Germinal center (tissue), 1 donor: ENCODE measurements at places on chromosomes 12 and 14.

GRCh38 chr14:69066396-69067171 lies 86.3 kb downstream of the DCAF5 start:
- DNase-seq = no peak

- no peak for DNase-seq
These were observed 194.6 kb upstream of the FSCB start for GRCh38 chr14:44701563-44702263.

- no peak for DNase-seq
These were observed 220.2 kb downstream of the SLC41A2 start for GRCh38 chr12:104737791-104738301.

- DNase-seq = peak; percentile 49
These were observed 88.5 kb downstream of the GXYLT1 start for GRCh38 chr12:42056130-42056529.

DNA sequence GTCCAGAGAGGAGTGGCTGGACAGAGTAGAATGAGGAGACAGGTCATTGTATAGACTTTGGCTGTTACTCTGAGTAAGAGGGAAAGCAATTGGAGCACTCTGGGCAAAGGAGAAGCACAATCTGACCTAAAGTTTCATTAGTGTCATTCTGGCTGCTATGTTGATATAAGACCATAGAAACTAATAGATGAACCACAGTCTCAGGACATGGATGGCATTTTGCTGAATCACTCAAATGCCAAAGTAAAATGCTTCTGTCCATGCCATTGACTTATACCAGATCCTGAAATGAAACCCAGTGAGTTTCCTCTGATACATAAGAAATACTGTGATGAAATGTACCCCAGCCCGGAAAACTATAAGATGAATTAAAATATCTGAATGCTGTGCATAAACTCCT lies 65.8 kb upstream of the COCH start:
- no peak for DNase-seq

GRCh38 chr14:53148671-53149070 lies 4.5 kb downstream of the DDHD1 start:
- DNase-seq = no peak

DNA sequence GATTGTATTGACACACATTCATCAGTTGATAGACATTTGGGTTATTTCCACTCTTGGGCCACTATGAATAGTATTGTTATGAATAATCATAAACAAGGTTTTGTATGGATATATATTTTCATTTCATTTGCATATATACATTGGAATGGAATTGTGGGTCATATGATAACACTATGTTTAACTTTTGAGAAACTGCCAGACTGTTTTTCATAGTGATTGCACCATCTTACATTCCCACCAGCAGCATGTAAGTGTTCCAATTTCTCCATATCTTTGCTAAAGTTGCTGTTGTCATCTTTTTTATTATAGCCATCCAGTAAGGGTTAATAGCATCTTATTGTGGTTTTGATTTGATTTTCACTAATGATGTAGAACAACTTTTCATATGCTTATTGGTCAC lies 198.5 kb upstream of the PPFIA2 start:
- no peak for DNase-seq

DNA sequence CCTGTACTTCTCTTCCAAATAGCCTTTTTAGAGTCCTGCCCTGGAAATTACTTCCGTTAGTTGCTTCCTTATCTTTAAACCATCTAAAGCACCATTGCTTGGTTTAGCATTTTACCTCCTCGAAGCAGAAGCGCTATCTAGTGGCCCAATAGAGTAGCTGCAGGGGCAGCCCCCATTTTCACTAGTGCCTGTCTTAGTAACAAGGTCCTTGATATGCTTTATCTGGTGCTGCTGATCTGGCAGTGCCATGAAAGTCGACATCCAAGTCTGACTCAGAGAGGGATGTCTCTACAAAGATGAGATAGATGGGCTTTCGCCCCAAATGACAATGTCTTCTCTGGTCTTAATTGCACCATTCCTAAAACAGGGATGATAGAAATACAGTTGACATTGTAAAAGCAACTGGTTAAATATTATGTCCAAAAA lies 25.0 kb upstream of the CIT start:
- peak; percentile 75 for DNase-seq

- no peak for DNase-seq
These were observed 11.9 kb downstream of the FAM222A start for GRCh38 chr12:109725321-109726105.

DNA sequence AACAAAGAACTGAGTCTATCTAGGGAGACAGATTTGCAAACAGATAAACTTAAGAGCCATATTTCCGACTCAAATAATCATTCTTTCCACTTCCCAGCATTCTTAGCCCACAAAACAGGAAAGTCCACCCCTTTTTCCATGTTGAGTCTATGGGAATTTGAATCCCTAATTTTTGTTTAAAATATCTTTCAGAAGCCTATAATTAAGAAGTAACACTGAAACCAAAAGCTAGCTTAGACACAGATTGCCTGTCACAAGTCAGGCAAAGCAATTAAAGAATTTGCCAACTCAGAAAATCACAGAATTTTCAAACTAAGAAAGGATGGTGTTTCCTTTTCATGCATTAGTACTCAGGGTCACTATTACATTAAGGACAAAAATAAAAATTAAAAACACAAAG lies 17.0 kb downstream of the ATP2B1 start:
- DNase-seq = no peak

- DNase-seq = no peak
These were observed 46.8 kb downstream of the LRIG3 start for GRCh38 chr12:58873496-58873895.

- DNase-seq = no peak
These were observed 83.7 kb downstream of the PTGER2 start for GRCh38 chr14:52397844-52398243.

DNA sequence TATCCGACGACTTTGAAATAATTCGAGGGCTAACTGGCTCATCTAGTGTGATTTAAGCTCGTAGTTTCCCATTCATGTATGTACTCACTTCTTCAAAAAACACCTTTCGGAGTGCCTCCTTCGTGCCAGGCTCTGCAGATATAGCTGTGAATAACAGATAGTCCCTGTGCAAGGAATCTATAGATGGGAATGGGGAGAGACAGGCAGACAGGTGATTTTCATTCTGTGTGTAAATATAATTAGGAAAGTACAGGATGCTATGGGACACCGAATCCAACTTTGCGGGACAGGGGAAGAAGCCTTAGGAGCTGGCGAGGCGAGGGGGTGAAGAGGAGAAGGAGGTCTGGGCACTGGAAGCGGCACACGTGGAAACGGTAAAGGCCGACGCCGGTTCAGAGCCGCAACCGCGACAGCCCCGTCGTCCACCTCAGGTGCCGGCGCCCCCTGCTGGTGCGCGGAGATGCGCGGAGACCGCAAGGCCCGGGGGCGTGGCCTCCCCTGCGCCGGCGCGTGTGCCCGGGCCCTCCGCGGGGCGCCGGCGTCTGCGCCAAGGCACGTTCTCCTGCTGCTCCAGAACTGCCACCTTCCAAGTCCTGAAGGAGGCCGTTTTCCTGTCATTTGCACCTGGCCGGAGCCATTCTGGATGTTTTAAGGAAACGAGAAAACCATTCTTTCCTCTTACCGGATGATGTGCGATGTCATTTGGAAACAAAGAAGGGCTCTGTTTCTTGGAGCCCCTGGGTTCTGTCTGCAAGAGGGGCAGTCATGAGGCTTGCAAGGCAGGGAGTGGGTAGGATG lies 18.0 kb upstream of the CACNA1C start:
- DNase-seq = peak; percentile 91

DNA sequence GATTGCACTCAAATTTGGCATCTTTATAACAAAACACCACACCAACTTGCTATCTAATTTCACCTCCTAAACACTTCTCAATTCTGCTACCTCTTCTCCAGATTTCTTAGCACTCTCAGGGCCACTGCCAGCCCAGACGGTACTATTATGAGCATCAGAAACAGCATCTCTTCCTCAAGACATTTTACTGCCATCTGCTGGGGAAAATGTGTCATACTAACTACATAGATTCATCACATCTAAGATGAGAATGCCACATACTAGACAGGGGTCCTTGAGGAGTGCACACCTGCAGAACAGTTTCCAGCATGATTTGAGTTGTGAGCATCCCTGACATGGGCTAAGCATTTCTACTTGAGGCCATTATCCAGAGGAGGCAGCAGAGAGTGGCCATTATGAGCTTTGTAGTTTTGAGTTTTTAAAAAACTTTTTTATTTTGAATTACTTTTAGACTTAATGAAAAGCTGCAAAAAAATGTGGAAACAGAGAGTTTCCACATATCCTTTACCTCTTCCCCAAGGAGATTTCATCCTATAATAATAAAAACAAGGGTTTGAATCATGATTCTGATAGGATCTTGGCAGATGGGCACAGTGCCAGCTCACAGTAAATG lies 15.1 kb upstream of the GRIP1 start:
- peak; percentile 68 for DNase-seq

DNA sequence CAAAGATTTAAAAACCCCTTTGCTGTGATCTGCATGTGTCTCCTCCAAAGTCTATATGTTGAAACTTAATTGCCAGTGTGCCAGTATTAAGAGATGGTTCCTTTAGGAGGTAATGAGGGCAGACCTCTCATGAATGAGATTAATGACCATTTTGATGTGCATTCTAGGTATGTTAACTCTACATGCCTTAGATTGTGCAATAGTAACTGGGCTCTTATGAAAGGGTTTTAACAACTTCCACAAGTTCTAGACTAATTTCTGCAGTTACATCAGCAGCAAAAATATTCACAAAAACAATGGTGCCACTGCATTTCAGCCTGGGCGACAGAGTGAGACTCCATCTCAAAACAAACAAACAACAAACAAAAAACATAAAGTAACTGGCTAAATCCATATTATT lies 3.8 kb upstream of the TAS2R10 start:
- DNase-seq = no peak

DNA sequence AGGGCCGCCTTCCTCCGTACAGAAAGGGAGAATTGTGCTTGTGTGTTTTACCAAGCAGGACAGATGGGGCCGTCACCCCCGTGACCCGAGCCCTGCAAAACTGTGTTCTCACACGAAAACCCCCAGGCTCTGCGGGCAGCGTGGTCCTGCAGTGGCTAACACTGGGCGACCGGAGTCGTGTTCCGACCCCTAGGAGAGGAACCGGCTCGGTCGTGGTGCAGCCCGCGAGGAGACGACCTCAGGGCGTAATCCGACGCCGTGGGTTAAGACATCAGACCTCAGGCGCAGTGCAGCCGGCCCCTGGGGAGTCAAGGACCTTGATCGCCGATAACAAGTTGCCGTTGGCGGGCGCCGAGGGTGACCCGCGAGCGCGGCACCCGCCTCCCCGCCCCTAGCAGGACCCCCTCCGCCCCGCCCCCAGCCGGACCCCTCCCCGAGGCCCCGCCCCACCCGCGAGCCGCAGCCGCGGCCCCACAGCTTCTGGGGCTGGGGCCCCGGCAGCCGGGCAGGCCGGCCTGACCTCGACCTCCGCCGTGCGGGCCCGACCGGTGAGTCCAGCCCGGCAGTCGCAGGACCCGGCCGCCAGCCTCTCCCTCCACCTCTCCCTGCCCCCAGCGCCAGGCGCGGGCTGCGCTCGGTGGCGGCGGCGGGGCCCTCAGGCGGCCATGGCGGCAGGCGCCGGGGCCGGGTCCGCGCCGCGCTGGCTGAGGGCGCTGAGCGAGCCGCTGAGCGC lies at the start of gene CHPT1:
CHPT1 (plus strand) TSS at position 444 of the 733 bp plus-strand sequence; CDS start at position 666, 222 bp downstream.
- DNase-seq = peak; percentile 69

DNA sequence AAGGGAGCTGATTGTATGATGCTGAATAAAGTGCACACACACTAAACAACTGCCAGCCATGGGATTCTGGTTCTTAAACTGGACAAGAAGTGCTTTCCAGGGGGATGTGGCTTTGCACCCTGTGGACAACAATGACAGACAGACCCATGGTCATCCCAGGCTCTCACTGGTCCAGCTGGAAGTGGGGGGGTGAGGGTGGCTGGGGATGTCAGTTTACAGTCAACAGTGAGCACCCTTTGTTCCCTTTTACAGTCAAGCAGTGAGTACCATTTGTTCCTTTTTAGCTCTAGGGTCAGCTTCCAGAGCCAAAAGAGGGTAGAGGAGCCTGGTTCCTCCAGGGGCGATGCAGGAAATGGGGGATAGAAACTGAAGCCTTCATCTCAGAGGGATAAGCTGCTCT lies 100.7 kb downstream of the SMOC1 start:
- no peak for DNase-seq

- DNase-seq = peak; percentile 10
These were observed 28.5 kb downstream of the TUBA1A start for GRCh38 chr12:49160399-49160798.

- DNase-seq = peak; percentile 22
These were observed 565 bp upstream of the KLHL42 start for GRCh38 chr12:27779416-27779919.

DNA sequence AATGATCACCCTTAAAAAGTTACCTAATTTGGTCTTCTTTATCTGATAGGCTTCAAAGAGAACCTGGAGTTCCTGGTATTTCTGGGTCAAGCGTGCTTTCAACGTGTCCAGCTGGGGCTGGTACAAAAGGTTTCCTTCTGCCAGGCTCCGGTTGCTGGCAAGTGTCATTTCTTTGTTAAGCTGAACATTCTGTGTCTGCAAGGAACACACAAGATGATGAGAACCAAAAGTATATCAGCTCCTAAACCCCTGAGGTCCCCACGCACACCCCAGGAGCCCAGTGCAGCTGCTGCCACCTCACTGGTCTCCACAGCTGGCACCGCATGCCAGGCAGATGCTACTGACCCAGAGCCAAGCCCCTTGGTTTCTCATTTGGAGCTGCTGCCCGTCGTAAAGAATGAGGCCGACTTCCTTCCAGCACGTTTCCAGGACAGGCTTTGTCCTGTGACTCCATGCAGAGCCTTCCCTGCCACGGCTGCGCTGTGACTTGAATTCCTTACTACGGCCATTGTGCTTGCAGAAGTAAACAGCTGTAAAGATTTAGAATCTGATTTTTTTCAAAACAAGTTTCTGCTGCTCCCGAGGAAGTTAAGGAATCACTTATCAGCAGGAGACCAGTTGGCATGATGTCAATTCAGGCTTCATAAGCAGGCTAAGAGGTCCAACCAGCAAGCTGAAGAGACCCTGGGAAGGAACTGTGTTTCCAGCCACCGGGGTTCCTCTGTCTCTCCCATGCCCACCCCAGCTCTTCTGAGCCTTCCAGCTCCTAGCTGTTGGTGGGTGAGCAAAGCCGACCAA lies 24.9 kb downstream of the VPS37B start:
- DNase-seq = no peak

- no peak for DNase-seq
These were observed 100.8 kb downstream of the USP15 start for GRCh38 chr12:62361048-62361447.

DNA sequence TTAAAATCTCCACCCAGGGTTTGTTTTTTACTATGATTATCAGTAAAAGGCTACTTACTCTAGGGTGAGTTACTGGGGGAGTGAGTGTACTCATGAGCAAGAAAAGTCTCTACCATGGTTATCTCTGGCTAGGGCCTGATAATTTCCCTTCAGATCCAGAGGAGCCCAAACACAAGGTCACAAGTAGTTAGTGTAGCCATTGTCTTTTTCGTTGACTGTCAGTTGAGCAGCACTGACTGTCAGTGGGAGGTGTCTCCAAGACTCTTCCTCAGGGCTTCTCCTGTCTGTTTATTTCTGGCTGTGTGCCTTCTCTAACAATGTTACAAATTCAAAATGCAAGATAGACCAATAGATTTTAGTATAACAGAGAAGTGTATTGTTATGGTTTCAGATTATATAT lies 181.2 kb upstream of the MIS18BP1 start:
- DNase-seq = no peak

- no peak for DNase-seq
These were observed 745.7 kb downstream of the DIO2 start for GRCh38 chr14:79465651-79466050.

- DNase-seq = no peak
These were observed 124.4 kb downstream of the ADCK1 start for GRCh38 chr14:77924141-77924948.
